ENCODE measurements at places on chromosomes 5 and 9. TPM values are rescaled to one million over a fixed set of nuclear protein-coding genes. Genes with fewer than 3 reads are reported as not detected.

LCN9 gene
- not detected for total RNA-seq

IFNA21 gene
- total RNA-seq = not detected

SLC34A3 gene
- not detected for total RNA-seq

ENTPD8 gene
- total RNA-seq = not detected

TICAM2 gene
- total RNA-seq = 1.2 TPM

PCDHB15 gene
- not detected for total RNA-seq

LPAR1 gene
- total RNA-seq = 1.7 TPM

IL31RA gene
- 1.8 TPM for total RNA-seq

TPM2 gene
- 7.3 TPM for total RNA-seq

LHX6 gene
- under 0.01 TPM for total RNA-seq

CD274 gene
- total RNA-seq = 6.2 TPM

HMMR gene
- 0.84 TPM for total RNA-seq

SPATA31A3 gene
- not detected for total RNA-seq

CDKN2B gene
- 0.63 TPM for total RNA-seq

PCA3 gene
- total RNA-seq = under 0.01 TPM

SNCB gene
- not detected for total RNA-seq

SLIT3 gene
- total RNA-seq = 0.10 TPM

CCL28 gene
- total RNA-seq = 8.8 TPM

RGS14 gene
- 13.6 TPM for total RNA-seq

PCDHA6 gene
- not detected for total RNA-seq

NRARP gene
- total RNA-seq = 1.8 TPM

All from mononuclear cell (primary cell).